Muscle of leg (tissue), 16 donors: ENCODE measurements at places on chromosomes 2 and 18. TPM values are rescaled to one million over a fixed set of nuclear protein-coding genes. Genes with fewer than 3 reads are reported as not detected.

OSBPL6 gene
- 7.0 TPM for polyA plus RNA-seq

SULT1C2 gene
- 0.12 TPM for polyA plus RNA-seq

CNNM3 gene
- 15.7 TPM for polyA plus RNA-seq

PLCL1 gene
- 12.9 TPM for polyA plus RNA-seq

FSIP2 gene
- 0.71 TPM for polyA plus RNA-seq

CDH19 gene
- polyA plus RNA-seq: 2.5 TPM

ITPRIPL1 gene
- polyA plus RNA-seq: 5.3 TPM

CCDC121 gene
- 6.7 TPM for polyA plus RNA-seq

KCNE4 gene
- polyA plus RNA-seq: 5.1 TPM

L3MBTL4 gene
- 1.9 TPM for polyA plus RNA-seq

ASB18 gene
- polyA plus RNA-seq: 6.3 TPM

EGR4 gene
- polyA plus RNA-seq: not detected

NGEF gene
- 3.1 TPM for polyA plus RNA-seq

SIX3 gene
- 0.06 TPM for polyA plus RNA-seq
